ENCODE measurements at places on chromosomes 4 and X. TPM values are rescaled to one million over a fixed set of nuclear protein-coding genes. Genes with fewer than 3 reads are reported as not detected.

The C4orf54 gene
- not detected for polyA plus RNA-seq

The IBSP gene
- not detected for polyA plus RNA-seq

The PCDH7 gene
- not detected for polyA plus RNA-seq

The BANK1 gene
- 0.40 TPM for polyA plus RNA-seq

The SH3RF1 gene
- polyA plus RNA-seq, result not detected

The STK26 gene
- 45.1 TPM for polyA plus RNA-seq

The JAKMIP1 gene
- 0.15 TPM for polyA plus RNA-seq

The TMEM35A gene
- polyA plus RNA-seq, result not detected

The HAND2 gene
- not detected for polyA plus RNA-seq
